Activated CD8-positive, alpha-beta T cell treated with anti-CD3 and anti-CD28 coated beads for 36 hours (primary cell): ENCODE measurements at places on chromosomes 7 and 10.

GRCh38 chr10:126561294-126561920 lies 109.1 kb downstream of the C10orf90 start:
- no peak for DNase-seq

DNA sequence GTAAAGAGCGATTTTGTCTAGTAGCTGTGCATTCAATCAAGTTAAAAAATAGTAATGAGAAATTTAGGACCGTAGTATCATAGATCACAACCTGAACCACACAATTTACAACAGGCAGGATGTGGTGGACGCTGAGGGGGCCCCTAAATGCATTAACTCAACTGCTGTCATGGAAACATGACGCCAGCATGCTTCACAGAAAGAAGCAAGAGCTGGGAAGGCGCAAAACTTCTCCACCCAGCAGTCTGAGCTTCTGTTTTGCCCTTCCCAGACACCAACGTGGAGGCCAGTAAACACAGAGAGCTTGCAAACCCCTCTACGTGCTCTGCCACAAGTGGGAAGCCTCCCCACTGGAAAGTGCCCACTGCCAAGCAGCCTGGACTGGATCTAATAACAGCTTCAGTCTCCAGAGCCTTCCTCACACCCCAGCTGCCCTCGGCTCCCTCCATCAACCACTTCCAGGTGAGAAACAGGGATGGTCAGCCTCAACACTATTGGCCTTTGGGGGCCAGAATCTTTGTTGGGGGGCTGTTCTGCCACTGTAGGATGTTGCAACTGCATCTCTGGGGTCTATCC lies 151.8 kb downstream of the SFMBT2 start:
- peak; percentile 94 for DNase-seq

DNA sequence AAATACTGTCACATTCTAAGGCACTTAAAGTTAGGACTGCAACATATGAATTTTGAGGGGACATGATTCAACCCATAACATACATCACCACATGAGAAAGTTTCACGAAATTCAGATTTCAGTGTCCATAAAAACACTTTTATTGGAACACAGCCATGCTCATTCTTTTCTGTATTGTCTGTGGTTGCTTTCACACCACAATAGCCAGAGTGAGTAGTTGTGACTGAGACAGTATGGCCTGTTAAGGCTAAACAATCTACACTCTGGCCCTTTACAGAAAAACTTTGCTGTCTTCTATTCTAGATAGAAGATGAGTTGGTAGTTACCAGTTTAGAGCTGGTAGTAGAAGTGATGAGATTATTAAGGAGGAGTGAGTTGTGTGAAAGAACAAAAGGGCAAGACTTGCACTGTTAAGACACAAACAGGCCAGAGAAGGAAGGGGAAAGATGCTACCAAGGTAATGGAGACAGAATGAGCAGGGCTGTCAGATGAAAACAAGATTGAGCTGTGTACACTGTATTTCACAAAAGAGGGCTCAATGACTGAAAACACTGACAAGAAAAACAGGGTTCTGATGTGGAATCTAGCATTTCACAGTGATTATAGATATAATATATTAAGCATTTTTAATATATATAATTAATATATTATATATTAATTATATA lies 108.6 kb downstream of the PPP1R3A start:
- DNase-seq, result no peak

GRCh38 chr10:130400890-130401289 lies 264.7 kb downstream of the GLRX3 start:
- no peak for DNase-seq

DNA sequence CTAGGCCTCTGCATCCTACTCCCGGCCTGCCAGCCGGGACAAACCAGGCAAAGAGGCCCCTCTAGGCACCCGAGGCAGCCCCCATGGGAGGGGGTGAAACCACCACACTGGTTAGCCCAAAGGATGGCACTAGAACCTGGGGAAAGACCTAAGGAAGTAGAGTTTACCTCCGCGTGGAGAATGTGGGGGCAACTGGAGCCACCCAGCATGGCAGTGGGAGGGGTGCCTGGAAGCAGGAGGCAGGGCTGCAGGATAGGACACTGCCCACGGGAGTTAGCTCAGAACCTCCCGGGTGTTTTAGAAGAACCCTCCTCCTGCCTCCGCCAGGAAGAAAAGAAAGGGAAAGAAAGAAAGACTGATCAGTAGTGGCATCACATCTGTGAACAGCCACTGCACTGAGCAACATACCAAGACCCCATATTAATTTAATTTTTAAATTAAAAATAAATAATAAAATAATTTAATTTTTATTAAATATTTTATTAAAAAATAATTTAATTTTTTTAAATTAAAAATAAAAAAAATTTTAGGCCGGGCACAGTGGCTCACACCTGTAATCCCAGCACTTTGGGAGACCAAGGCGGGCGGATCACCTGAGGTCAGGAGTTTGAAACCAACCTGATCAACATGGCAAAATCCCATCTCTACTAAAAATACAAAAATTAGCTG lies 11.2 kb downstream of the AIFM2 start:
- DNase-seq, result no peak

GRCh38 chr7:19762631-19763030 lies 10.8 kb downstream of the TMEM196 start:
- no peak for DNase-seq

DNA sequence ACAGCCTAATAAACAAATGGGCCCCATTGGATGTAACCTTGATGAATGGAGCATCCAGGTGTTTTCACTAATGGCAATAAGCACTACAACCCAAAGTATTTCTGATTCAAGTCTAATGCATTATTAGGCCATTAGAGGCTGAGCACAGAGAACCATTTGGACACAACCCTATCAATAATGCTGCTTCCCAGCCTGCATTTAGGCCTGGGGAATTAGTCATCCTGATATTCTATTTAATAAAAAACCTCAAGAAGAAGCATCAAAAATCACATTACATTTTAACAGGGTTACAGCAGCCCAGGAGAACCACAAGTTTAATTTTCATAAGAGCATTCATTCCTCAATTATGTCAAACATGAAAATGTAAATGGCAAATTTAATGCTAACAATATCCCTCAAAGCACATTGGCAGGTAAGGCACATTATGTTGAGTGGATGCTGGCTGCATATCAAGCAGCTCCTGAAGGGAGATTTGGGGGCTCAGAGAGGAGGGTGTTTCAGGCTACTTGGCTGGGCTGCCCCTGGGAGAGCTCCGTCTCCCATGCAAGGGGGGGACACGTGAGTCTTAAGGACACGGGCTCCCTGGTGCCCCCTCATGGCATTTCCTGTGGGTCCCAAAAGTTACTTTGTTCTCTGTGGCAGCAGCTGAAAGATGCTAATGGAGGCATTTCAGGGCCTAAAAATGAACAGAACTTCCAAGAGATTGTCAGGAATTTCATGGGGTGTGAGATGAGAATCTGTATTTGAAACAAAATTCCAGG lies 143.4 kb downstream of the HERPUD2 start:
- DNase-seq, result no peak

DNA sequence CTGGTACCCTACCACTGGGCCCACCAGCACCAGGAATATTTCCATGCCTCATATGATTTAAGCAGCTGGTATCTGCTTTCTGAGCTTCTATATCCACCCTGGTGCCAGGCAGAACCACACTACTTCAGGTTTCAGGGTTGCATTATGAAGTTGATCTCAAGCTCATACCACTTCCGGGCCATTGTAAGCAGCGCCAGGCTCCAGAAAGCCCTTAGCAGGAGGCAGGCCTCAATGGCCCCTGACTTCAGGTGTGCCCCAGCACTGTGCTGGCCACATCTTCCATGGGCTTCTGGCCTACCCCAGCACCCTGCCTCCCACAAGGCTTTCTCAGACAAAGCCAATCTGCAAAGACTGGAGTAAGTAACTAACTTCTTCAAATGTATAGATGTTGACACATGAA lies 391.3 kb upstream of the GRM3 start:
- no peak for DNase-seq

- no peak for DNase-seq
Measured at GRCh38 chr7:139328375-139328774, 12.8 kb upstream of the FMC1 start.
